Activated effector memory CD4-positive, alpha-beta T cell treated with Interleukin-2 at 50 U/mL for 16 hours (primary cell): ENCODE measurements at places on chromosomes 13 and 19.

DNA sequence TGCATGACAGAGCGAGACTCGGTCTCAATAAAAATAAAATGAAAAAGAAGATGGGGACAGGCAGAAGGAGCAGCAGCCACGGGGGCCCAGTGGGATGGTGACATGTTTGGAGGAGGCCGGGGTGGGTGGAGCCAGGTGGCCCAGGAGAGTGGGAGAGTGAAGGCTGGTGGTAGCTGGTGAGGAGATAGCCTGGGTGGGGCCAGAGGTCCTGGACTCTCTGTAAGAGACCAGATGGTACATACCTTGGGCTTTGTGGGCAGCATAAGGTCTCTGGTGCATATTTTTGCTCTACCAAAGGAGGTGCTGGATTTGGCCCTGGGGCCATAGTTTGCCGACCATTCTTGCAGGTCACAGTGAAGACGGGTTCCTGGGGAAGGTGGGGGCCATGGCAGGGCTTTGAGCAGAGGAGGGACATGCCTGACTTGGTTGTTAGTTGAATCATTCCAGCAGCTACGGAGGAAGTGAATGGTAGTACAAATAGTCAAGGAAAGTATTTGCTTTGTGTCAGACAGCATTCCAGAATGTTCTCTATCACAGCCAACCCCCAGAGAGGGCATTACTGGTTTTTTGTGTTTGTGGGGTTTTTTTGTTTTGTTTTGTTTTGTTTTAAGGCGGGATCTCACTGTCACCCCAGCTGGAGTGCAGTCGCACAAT lies 69.1 kb downstream of the ARHGEF18 start:
- DNase-seq, result no peak

DNA sequence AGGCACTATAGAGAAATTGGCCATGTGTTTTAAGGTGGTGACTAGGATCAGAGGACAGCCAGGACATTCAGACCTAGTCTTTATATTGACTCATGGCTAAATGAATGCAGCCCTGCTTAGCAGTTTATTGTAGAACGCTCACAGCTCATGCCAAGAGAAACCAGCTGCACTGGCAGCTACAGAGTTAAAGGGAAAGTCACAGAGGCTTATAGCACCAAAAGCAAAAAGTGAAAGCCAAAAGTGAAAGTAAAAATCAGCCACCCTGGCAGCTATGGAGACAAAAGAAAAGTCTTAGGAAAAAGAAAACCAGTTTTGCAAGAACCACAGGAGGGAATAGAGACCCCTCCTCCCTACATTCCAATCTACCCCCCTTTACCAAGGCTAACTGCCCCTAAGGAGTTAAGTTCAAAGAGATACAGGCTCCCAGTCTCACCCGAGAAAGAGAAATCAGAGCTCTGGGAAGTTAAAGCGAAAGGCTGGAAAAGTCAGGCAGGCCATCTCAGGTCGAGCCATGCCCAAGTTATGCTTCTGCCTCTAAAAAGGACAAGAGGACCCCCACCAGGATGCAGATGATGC lies 99.0 kb downstream of the ZNF429 start:
- no peak for DNase-seq

DNA sequence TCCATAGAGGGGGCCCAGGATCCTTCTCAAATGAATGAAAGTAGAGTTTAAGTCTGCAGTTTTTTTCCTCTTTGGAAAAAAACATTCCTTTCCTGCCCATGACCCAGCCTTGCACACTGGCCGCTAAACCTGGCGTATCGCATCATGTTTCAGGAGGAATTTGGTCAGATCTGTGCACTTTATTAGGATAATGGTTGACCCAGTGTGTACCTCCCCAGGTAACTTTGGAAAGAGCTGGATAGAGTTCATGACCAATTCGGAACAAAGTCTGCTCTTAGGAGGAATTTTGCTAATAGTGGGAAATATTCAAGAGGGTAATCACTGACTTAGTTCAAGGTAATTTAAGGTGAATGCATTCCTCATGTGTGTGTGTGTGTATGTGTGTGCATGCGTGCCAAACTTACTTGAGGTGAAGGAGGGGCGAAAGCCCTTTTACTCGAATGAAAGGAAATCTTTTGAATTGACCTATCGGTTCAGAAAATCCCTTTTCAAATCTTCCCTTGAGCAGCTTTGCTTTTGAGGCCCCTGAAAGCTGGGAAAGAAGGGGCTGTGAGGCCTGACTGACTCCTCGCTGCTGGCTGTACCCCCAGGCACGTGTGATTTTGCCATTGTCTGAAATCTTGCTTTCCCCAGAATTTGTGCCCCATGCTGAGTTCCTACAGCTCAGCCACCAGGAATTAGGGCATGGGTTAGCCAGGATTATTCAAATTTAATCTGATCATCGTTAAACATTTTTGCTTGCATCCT lies 46.3 kb downstream of the SIPA1L3 start:
- no peak for DNase-seq

DNA sequence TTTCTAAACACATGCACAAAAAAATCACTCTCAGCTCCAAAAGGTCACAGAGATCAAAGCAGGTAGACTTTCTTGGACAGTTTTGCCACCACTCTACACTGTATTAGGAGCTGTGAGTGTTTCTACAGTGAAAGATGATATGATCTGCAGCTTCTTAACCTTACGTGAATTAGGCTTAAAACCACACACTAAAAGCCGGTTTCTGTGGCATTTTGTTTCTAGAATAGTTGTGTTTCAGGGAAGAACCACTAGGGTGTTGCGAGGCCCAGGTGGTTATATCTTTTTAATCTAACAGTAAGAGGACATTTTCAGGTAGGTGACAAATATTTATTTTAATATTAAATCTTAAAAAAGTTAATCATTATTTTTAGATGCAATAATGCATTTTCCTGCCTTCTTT lies 216.4 kb downstream of the KLF5 start:
- DNase-seq, result no peak

GRCh38 chr13:30629527-30629926 lies 11.8 kb downstream of the USPL1 start:
- no peak for DNase-seq
